ENCODE measurements at places on chromosomes 4 and X. TPM values are rescaled to one million over a fixed set of nuclear protein-coding genes. Genes with fewer than 3 reads are reported as not detected.

- DNase-seq, result no peak
Observed at GRCh38 chrX:41599507-41599906, 89.3 kb upstream of the GPR34 start.

The HMX1 gene
- total RNA-seq, result not detected

The PRRG1 gene
- total RNA-seq, result 19.0 TPM

- DNase-seq, result peak; percentile 78
Observed at GRCh38 chr4:156771171-156771837, 200.3 kb downstream of the PDGFC start.

The PAK3 gene
- total RNA-seq, result 2.2 TPM

DNA sequence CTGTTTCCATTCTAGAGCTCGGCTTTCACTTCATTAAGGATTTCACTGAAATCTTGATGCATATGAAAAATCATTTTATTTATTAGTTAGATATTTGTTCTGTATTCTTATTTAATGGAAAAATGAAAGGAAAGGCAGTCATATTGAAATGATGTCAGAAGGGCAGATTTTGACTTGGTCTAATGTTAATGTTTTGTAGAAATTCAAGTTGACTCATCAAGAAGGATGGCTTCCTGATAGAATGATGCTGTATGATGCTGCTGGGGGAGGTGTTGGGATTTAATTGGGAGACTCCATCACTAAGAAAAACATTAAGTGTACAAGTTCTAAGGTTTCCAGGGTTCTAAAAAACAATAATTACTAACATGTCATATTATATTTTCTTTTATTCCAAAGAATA lies 204.8 kb downstream of the PDGFC start:
- DNase-seq, result no peak

The SMIM10L2A gene
- total RNA-seq, result under 0.01 TPM

DNA sequence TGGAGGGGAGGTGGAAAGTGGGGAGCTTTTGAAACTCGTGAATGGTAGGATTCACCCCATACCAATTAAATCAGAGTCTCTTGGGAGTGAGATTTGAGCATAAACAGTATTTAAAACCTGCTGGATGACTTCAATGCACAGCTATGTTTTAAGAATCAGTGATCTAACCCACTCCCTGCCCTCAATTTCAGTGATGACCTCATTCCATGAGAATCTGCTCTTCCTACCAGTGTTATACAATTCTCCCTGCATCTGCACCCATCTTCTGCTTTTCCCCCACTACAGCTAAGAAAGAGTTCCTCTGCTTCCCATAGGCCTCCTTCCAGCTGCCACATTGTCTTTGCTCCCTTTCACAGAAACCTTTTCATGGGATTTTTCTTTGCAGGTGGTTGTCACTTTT lies 18.3 kb upstream of the H2AZ1 start:
- DNase-seq, result peak; percentile 66

DNA sequence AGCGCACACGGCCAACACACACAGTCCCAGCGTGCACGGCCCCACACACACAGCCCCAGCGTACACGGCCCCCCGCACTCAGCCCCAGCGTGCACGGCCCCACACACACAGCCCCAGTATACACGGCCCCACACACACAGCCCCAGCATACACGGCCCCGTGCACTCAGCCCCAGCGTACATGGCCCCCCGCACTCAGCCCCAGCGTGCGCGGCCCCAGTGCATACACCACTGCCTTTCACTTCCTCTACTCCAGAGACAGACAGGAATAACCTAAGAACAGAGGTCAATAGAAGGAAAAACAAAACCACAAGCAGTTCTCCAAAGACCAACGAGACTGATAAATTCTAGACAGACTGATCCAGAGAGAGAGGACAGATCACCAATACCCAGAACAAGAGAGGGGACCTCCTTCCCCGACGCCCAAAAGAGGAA lies 17.1 kb downstream of the GAK start:
- DNase-seq, result peak; percentile 18

DNA sequence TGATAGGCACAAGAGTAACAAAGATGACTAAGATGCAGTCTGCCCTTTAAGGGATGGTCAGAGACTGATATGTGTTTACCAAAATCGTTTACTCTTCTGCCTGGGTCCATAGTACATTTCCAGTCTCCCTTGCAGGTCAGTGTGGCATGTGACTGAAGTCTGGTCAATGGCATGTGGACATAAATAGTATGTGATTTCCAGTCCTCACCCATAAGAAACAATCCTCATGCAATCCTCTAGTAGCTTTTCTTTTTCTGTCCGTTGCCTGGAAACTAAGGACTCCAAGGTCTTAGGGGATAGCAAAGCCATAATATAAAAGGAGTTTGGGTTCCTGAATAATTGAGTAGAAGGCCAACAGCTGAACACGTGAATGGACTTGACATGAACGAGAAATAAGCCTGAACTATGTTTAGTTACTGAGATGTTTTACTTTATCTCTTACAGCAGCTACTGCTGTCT lies 1.1 kb downstream of the SLC9B2 start:
- peak; percentile 31 for DNase-seq

The PDLIM3 gene
- 96.6 TPM for total RNA-seq

The TNIP3 gene
- 0.32 TPM for total RNA-seq

The SLC35A2 gene
- total RNA-seq, result 17.1 TPM

The FGF2 gene
- 176 TPM for total RNA-seq

The MAGEA2B gene
- total RNA-seq, result not detected

DNA sequence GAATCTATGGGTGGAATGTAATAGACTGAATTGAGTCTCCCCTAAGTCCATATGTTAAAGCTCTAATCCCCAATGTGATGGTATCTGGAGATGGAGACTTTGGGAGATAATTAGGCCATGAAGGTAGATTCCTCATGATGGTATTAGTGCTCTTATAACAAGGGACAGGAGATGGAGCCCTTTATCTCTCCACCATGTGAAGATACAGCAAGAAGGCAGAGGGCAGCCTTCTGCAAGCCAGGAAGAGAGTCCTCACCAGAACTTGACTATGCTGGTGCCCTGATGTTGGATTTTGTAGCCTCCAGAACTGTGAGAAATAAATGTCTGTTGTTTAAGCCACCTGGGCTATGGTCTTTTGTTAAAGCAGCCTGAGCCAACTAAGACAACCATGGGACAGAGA lies 76.4 kb upstream of the F8A3 start:
- no peak for DNase-seq

DNA sequence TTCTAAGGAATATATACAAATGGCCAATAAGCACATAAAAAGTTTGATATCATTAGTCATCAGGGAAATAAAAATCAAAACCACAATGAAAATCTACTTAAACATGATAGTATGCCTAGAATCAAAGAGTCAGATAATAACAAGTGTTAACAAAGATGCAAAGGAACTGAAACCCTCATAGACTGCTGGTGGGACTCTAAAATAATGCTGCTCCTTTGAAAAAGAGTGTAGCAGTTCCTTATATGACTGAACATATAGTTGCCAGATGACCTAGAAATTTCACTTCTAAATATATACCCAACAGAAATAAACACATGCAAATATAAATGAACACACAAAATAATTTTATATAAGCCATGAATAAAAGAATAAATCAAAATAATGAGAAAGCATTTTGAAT lies 205.1 kb upstream of the CTSO start:
- DNase-seq, result no peak

DNA sequence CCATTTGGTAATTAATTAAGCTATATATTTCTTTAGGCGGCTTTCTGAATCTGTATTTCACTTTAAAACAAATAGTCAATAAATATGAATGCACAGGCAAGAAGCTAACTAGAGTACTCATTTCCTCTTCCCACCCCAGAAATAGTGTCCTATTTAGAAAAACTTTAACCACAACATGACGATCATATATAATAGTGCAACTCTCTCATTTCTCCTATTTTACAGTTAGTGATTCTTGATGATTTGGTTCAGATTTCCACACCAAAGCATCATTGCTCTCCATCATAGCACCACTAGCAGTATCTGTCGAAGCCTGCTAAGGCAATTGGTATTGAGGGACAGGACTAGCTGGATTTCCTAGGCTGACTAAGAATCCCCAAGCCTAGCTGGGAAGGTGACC lies 184.0 kb upstream of the GALNTL6 start:
- no peak for DNase-seq

The SUPT20HL1 gene
- not detected for total RNA-seq

The AP1S2 gene
- total RNA-seq, result 39.7 TPM

- DNase-seq, result peak; percentile 47
Observed at GRCh38 chrX:144732588-144732987, 514.7 kb upstream of the SPANXN1 start.

Data from fibroblast of villous mesenchyme (primary cell).